Left colon (tissue), 2 donors: ENCODE measurements at places on chromosomes 5 and 9.
A peak's percentile ranks its signal among the peaks of the same experiment; 100 is the strongest.

- no peak for DNase-seq
Measured at GRCh38 chr9:19119801-19120440, 7.4 kb downstream of the PLIN2 start.

DNA sequence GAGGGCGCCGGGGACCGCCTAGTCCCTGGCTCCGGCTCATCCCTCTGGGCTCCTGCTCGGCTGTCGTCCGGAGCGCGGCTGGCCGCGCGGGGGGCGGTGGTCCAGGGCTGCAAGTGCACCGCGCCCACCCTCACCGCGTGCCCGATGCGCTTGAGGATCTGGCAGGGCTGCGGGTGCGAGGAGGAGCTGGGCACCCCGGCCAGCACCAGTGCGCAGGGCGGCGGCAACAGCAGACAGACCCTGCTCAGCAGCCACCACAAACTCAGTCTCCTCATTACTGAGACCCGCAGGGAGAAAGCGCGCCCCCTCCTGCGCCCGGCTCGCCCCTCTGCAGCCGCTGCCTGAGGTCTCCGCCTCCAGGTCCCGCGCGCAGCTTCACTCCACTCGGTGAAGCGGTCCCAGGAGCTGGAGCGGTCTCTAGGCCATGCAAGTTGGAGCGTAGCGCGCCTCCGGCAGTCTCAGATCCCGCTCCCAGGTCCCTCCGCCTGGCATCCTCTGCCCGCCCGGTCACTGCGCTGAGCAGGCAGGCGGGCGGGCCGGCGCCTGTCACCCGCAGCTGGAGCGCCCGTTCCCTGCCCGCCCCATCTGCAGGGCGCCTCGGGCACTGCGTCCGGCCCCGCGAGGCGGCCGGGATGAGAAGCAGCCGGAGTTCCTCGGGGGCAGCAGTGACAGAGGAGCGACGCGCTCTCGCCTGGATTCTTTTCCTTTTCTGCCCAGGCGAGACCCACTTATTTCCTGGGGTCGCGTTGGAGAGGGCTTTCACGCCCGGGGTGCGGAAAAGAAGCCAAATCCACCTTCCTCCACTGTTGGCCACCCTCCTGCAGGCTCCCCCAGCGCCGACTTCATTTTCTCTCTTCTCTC is 512 bp downstream of the GRIN3A start:
- DNase-seq: peak; percentile 16

DNA sequence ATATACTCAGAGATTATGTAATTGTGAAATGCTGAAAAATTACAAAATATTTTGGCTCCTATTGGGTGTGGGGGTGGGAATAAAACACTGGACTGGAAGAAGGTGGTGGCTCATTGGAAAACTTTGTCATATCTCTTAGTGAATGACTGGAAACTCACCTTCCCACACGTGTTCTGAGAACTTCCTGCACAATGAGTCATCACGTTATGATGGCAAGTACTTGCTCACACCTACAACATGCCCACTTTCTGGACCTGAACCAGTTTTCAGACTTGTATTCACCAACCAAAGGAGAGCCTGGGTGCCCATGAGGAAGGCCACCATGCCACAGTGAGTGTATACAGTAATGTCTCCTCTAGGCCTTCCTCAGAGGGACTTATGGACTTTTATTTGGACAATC is 294.8 kb downstream of the ASTN2 start:
- no peak for DNase-seq

DNA sequence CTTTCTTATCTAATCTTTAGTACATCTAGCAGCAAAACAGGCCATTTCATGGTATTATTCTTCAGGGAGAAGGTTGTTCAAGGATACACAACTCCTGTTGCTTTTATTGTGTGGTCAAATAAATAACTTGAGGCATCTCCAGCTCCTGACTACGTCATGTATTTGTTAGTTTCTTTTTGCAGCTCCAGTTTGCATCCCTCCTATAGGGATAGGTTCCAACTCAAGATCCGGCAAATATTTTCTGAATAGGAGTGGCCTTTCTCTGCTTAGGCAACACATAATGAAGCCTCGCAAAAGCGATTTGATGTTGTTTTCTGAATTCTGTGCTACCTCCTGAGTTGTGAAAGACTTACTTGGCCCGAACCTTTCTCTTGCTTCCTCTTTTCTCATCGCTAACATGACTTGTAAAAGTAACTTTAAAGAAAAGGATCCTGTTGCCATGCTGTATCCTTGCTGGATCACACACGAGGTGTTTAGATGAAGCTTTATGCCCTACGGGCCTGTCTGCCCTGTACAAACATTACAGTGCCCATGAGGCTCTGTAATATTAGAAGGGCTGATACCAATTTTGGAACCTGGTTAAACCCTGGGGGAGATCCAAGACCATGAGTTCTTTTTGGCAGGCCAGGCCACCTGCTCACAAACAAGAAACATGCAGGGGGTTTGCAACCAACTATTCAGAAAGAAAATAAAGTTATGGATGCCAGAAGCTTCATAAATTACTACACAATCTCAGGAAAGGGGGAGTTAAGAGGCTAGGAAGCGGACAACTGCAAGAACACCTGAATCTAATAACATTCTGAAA is 149.8 kb upstream of the FGF10 start:
- no peak for DNase-seq

GRCh38 chr5:132657676-132658380 is at the start of gene IL13:
Gene IL13, plus strand, starts transcription at chr5:132658173. Its CDS starts 14 bp downstream, at chr5:132658187.
- no peak for DNase-seq

- DNase-seq: no peak
Measured at GRCh38 chr5:15601274-15601673, 101.3 kb downstream of the FBXL7 start.

- DNase-seq: no peak
Measured at GRCh38 chr9:89795538-89796195, 190.9 kb downstream of the GADD45G start.

GRCh38 chr9:124210697-124211096 is 47.1 kb upstream of the NEK6 start:
- DNase-seq: no peak

DNA sequence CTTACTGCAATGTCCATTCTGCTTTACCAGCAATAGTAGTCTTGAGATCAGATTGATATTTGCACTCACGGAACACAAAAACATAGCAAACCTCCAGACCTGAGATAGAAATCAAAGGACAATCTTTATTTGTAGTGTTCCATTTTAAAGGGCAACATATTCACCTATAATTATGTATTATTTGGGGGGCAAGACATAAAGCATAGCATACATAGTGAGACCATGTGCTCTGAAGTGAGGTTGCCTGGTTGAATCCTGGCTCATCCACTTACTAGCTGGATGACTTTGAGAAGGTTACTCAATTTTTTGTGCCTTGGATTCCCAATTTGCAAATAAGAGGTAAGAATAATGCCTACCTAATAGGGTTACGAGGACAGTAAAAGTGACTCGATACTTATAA is at the start of gene OR1B1:
OR1B1 (minus strand) TSS at position 101 of the 400 bp plus-strand sequence.
- DNase-seq: no peak

DNA sequence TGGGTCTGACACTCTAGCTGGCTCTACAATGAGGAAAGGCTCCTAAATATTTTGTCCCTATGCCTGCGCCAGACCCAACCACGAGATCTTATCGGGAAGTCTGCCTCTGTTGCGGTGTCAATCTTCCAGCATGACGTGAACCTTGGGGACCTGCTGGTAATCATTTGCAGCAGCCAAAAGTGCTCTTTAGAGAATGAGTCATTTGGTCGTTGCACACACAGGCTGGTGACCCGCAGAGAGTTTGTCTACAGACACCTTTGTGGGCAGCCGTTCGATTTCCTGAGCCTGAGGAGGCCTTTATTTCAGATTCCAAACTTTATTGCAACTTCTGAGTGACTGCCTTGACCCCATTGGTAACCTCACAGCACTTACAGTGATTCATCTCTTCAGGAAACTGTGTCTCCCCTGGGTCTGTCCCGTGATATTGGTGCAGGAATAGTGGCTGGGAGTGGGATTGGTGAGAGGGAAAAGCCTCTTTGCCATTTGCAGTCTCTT is 326.1 kb downstream of the NSG2 start:
- no peak for DNase-seq

GRCh38 chr5:36068751-36069281 is 2.1 kb upstream of the UGT3A2 start:
- DNase-seq: no peak

DNA sequence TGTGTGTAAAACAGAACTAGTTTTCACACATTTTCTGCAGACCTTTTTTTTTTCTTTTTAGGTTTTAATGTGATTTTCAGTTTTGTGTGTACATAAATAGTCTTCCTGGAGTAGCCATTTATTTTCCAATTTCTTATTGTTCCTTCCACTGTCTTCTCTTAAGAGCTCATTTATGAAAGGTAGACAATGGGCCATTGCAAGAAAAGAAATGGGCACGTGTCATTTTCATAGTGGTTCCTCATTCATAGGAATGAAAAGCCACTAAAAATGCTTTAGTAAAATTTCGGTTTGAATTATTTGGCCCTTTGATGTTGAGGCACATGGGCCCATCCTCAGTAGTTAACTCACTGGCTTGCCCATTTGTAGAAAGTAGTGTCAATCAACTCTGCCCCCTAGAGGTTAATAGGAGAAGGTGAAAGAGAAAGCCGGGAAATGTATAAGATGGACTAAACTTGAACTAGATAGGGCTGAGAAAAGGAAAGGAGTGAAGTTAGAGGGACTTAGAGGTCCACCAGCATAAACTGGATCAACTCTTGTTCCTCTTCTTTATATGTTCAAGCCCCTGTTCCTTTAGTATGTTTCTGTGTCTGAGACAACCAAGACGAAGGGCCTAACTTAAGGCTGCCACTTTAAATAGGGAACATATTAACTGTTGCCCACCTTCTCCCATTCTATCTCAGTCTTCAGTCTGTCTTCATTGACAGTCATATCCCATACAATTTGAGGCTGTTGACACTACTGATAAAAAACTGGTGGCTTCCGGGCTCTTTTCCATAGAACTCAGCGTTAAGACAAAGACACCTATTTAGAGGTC is 72.6 kb downstream of the SMARCA2 start:
- no peak for DNase-seq

- no peak for DNase-seq
Measured at GRCh38 chr9:18405240-18405639, 68.7 kb upstream of the ADAMTSL1 start.

- DNase-seq: no peak
Measured at GRCh38 chr9:82599336-82599949, 463.5 kb downstream of the RASEF start.

GRCh38 chr5:173472164-173472563 is 143.9 kb upstream of the STC2 start:
- DNase-seq: peak; percentile 37

DNA sequence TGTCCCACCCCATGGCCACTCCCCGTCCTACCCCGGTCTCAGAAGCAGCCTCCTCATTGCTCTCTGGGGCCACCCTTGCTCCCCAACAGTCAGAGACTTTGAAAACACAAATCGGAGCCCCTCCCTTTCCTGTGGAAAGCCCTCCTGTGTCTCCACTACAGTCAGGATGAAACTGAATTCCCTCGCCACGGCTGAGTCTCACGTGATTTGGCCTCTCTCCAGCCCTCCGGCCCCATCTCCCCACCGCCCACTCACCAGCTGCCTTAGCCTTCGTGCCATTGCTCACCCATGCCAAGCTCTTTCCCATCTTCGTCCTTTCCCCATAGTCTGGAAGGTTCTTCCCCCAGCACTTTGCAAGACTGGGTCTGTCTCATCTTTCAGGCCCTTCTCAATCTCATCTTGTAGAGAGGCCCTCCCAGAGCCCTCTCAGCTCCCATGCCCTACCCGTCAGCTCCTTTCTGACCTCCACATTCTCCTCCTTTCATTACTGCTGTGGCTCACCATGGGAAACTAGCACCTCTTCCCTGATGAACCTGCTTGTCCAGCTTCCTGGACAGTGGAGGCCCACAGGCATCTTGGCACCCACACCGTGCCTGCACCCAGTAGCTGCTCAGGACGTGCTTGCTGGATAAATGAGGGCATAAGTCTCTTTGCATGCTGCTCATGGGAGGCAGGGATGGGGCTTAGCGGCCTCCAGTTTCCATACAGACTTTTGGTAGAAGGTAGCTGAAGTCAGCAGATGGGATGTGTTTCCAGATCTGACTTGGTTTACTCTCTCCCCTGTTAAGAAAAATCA is 126.4 kb upstream of the COL5A1 start:
- DNase-seq: no peak

DNA sequence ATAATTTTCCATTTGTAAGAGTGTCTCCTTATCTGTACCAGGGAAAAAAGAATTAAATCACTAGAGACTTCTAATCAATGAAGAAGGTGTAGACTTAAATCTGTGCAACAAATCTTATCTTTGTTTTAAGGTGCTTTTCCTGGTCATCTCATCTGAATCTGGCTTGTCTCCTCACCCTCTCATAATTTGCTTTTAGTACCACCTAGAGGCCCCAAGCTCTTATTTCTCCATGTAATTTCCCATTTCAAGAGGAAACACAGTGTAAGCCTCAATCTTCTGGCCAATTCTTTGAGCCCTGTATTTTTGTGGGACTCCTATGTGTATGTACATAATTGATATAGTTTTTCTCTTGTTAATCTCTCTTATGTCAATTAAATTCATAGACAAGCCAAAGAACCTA is 1975.3 kb upstream of the CDH6 start:
- DNase-seq: no peak

- no peak for DNase-seq
Measured at GRCh38 chr5:157554179-157555036, 21.2 kb downstream of the ADAM19 start.

- peak; percentile 42 for DNase-seq
Measured at GRCh38 chr5:171418982-171419687, at the start of gene FGF18. Gene FGF18, plus strand, starts transcription at chr5:171419647. Its CDS starts 553 bp downstream, at chr5:171420200.

DNA sequence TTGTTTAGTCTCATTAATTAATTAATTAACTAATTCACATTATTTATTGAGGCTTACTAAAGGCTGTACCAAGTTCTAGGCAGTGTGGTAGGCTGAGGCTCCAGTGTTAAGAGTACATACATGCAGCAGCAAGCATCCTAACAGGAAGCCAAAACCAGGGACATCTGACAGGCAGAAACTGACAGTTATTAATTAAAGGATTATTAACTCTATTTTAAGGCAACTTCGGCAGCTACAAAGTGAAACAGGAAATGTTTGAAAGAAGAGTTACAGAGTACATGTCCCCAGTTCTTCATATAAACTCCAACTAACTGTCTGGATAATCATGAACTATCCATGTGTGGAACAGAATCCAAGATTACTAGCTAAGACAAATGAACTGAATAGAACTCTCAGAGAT is 39.3 kb upstream of the GABRB2 start:
- DNase-seq: no peak

DNA sequence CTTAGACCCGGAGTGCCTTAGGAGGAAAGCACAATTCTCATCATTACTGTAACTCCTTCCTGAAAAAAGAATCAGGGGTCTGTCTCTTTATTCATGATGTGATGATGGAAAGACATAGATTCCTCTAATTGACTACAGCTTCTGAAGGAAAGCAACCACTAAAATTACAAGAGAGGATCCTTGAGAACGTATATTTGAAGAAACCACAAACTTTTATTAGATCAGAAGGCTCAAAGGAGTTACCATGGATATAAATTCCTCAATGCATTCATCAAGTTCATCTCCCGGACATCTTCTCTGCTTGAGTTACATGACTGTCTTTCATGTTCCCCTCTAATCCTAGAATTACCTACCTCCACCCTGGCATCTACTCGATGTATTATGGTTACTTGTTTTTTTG is 104.1 kb upstream of the PAPPA start:
- DNase-seq: no peak

GRCh38 chr9:134569626-134570025 is 72.0 kb upstream of the COL5A1 start:
- DNase-seq: no peak
